Activated T-cell treated with anti-CD3 and anti-CD28 coated beads, Interleukin-2, amount 50 U/mL, for 4 hours (primary cell): ENCODE measurements at places on chromosomes 7 and 10. TPM values are rescaled to one million over a fixed set of nuclear protein-coding genes. Genes with fewer than 3 reads are reported as not detected.
A peak's percentile ranks its signal among the peaks of the same experiment; 100 is the strongest.

MARCHF5 gene
- 31.6 TPM for total RNA-seq

STEAP2 gene
- total RNA-seq = not detected

GRCh38 chr7:39127058-39127457 lies 149.3 kb downstream of the POU6F2 start:
- no peak for DNase-seq

- DNase-seq = no peak
Measured at GRCh38 chr7:118232837-118233236, 8.3 kb downstream of the ANKRD7 start.

DNA sequence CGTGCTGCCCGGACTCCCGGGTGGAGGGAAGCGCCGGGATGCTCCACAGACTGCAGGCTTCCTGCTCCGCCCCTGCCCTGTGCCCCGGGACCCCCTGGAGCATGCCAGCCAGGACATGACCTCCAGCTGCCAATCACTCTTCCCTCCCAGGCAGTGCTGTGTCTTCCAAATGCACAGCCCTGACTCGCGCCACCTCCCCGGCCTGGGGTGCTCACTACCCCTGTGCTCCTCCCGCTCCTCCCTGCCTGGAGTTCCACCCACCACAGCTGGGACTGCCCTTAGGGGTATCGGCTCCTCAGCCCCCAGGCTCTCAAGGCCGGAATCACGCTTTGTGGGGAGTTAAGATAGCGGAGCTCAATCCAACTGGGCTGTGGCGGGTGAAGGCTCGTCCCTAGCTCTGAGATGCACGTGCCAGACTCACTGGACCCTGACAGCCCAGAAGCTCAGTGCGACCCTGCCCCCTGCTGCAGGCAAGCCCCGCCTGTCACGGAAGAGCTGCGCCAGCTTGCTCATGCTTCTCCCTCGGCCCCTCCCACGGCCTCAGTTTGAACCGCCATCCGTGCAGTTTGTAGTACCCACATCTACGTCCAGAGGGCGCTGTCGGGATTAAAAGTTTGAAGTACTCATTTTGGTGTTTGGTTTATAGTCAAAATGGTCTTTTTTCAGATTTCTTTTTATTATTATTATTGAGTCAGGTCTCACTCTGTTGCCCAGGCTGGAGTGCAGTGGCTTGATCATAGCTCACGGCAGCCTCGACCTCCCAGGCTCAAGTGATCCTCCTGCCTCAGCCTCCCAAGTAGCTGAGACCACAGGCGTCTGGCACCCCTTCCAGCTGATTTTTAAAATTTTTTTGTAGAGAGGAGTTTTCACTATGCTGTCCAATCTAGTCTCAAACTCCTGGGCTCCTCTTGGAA lies 142.5 kb upstream of the TCERG1L start:
- DNase-seq = peak; percentile 30

DNA sequence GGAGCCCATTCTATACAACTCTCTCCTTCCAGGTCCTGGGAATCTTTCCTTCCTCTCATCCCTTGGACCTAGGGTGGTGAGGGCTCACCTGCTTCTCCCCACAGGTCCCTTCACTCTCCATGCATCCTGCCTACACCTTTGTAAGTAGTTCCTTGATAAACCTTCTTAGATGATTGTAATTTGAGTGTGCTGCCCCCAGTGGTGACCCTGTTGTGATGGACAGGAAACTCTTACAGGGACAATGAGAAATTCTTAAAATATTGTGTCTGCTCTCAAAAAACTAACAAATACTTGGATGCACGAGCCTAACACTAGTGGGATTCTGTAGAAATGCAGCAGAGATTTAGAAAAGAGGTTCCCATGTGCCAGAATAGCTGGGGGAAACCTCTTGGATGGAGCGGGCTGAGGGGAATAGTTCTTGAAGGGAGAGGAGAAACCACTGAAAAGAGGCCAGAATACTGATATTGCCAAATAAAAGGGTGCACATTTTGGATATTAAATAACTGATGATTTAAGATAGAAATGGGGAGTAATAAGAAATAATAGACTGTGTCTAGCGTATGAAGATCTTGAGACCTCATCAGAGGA lies 6.7 kb upstream of the PAXIP1 start:
- no peak for DNase-seq
